ENCODE measurements at places on chromosomes 5 and 9.

- DNase-seq = no peak
These were observed 67.1 kb downstream of the EPB41L4B start for GRCh38 chr9:109253637-109254284.

- no peak for DNase-seq
These were observed 98.1 kb upstream of the ALDH1B1 start for GRCh38 chr9:38294220-38294960.

- DNase-seq = no peak
These were observed 154.1 kb downstream of the ADAMTS6 start for GRCh38 chr5:65327582-65327981.

DNA sequence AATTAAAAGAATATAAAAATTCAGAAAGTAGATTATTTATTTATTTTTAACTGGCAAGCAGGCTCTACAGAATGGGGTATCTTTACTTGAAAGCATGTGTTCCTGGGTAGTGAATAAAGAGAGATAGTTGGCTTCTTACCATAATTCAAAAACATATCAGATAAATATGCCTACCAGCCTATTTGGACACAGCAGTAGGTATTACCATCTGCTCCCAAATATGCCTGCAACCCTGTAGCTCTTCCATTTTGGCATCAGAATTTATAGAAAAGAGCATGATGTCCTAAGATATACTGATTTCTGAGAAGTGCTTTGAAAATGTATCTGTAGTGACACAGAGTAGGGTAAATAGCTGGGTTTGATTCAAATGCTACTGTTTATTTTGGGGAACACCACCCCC lies 1300.5 kb upstream of the DMAC1 start:
- no peak for DNase-seq

DNA sequence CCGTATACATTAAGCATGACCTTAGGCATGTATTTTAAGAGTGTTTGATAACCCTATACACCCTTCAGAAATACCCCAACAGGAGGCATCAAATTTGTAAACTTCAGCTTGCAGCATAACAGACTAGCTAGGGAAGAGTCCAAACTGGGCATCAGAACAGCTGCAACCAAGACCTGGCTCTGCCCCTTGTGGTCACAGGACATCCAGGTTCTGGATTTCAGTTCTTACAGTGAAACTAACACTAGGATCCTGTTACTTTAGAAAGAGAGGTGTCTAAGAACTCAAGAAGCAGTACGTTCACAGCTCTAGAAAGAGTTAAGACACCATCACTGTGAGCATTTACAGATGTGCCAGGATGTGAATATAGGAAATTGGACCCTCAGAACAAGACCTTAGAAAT lies 229.8 kb downstream of the BNC2 start:
- no peak for DNase-seq

DNA sequence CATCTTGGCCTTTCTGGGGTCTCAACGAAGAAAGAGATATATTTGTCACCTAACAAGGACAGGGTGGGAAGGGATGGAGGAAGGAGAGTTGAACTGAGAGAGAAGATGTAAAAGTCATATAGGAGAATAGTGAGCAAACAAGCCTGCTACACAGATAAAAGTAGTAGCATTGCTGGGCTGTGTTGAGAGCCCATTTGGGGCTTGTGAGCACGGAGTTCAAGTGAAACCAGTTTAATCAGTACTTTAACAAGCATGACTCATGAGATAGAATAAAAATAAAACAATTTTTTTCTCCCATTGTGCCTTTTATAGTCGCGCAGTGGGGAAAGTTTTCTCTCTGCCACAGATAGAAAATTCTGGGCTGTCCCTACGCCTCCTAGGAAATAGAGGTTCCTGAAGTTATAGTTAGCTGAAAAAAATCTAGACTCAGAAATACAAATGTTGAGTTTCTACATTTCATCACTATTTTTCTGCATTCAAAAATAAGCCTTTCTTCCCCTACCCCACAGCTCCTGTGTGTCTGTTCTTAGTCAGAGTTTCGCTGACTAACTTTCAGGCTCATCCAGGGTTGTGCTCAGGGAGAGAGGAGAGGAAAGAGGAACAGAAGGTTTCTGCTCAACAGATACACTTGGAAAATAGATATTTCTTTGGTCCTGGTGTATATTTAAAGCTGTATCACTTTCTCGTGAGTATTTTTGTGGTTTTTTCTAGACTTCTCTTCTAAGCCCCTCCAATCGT lies 395.8 kb upstream of the ADAMTSL1 start:
- no peak for DNase-seq

- no peak for DNase-seq
These were observed 53.7 kb upstream of the TEX48 start for GRCh38 chr9:114735704-114736103.

GRCh38 chr9:115941561-115942315 lies 211.9 kb upstream of the PAPPA start:
- DNase-seq = no peak
